Activated T-cell treated with anti-CD3 and anti-CD28 coated beads, Interleukin-2, amount 50 U/mL, for 1 hour (primary cell): ENCODE measurements at places on chromosomes 7 and 10.
A peak's percentile ranks its signal among the peaks of the same experiment; 100 is the strongest.

DNA sequence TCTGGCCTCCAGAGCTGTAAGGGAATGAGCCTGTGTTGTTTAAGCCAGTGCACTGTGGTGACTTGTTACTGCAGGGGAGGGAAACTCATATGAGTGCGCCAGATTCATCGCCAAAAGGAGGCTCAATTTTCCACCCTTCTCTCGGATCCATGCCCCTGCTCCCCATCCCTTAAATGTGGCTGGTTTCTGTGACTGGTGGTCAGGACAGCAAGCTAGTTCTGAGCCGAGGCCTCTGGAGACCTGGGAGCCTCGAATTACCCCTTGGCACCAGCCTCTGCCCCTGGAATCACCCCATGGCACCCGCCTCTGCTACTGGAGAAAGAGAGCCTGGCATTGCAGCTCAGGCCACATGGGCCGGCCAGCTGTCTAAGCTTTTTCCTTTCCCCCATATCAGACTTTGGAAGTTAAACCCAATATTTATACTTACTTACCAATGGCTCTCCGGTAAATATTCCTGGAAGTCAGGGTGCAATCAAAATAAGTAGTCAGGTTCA, 39.9 kb upstream of the RBM33 start:
- DNase-seq, result no peak

GRCh38 chr7:137003086-137003485, 134.6 kb downstream of the CHRM2 start:
- DNase-seq, result no peak

- DNase-seq, result no peak
Measured at GRCh38 chr7:74372511-74373111, 81.1 kb upstream of the GTF2IRD1 start.

GRCh38 chr10:46285966-46286620, 704 bp upstream of the ANTXRL start:
- no peak for DNase-seq

GRCh38 chr7:126608339-126608776, 644.4 kb downstream of the GRM8 start:
- DNase-seq, result no peak

GRCh38 chr10:11760861-11761260, 18.7 kb downstream of the ECHDC3 start:
- no peak for DNase-seq

GRCh38 chr7:2104107-2104710, 128.5 kb downstream of the MAD1L1 start:
- peak; percentile 64 for DNase-seq

DNA sequence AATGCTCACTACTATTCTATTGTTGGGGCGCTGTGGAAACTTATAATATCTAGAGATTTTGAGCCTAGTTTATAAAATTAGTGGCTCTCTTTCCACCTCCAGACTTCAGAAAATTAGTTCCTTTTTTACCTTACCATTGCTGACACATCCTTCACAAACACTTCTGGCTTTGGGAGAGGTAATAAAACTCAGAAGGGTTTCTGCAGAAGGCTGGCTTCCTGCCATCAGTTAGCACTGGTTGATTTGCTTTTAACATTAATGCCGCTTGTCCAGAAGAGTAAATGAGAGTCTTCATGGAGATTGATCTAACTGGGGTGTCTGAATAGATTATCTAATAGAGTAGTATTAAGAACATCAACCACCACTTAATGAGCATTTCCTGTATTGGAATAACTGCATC, 20.3 kb downstream of the ACSM6 start:
- no peak for DNase-seq

GRCh38 chr10:4649886-4650508, 176.0 kb upstream of the AKR1E2 start:
- no peak for DNase-seq

- DNase-seq, result no peak
Measured at GRCh38 chr7:67614843-67615242, 618.2 kb downstream of the TYW1 start.

GRCh38 chr10:48701941-48702340, 17.3 kb downstream of the WDFY4 start:
- no peak for DNase-seq

DNA sequence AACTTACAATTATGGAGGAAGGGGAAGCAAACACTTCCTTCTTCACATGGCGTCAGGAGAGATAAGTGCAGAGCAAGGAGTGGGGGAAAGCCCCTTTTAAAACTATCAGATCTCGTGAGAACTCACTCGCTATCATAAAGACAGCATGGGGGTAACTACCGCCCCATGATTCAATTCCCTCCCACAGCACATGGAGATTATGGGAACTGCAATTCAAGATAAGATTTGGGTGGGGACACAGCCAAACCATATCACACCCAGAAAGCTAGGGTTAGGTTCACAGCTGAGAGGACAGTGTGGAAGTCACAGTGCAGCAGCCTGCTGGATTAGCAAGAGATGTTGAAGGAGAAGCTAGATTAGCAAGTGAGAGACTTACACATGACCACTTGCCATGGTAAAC, 81.6 kb downstream of the CRTAC1 start:
- no peak for DNase-seq

DNA sequence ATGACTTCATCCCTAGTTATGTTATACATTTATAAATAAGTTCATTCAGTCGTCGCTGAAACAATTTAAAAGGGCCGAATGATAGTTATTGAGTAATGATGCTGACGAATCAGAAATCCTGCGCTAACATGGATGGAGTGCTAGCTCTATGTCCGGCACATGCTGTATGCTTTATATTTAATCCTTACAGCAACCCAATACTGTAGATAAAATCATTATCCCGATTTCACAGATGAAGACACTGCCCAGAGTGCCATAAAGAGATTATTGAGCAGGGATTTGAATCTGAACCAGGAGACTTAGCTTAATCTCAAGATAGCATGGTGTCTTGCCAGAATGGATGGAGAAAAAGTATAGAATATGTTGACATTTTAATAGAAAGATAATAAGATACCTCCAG, 1.1 kb upstream of the ICA1 start:
- DNase-seq, result no peak

DNA sequence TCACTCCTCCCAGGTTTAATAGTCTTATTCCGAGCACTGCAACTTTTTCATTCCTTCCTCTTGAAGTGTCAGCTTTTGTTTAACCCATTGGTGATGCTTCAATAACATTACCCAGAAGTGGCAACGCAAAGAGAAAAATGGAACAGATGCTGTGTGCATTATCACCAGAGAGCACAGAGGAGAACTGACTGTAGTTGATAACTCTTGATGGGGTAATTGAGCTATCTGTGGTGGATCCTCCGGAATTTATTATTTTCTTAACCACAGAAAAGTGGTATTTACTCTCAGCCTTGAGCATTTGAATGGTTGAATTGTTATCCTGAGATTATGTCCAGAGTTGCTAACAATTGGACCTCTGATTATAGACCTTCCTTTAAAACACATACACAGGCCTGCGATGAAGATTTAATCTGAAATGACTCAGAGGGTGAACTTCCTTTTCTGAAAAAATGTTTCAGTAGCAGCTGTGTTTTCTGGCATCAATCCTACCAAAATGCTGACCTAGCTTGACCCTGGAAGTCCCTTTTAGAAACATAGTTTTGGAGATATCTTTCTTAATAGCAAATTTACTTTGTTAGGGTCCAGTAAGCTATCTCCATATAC, 1584.4 kb upstream of the LRRTM3 start:
- DNase-seq, result no peak

DNA sequence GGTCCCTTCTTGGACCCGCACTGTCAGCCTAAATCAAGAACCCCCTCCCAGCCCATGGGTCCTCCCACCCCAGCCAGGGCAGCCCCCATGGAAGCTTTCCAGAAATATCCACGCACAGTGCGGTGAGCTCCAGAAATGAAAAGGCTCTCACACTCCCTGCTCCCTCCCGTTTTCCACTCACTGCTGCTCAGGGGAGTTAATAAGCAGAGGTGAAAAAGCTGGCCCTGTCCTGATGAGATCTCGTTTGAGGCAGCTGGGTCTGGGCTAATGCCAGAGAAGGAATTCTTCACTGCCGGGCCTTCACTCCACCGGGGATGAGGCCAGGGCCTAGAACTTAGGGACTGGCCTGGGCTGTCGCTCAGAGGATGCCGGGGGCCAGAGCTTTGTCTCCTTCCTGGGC, 102.2 kb downstream of the ZMIZ1 start:
- no peak for DNase-seq

- DNase-seq, result no peak
Measured at GRCh38 chr7:143279186-143280098, 5.3 kb upstream of the TMEM139 start.

- DNase-seq, result peak; percentile 60
Measured at GRCh38 chr7:27242555-27243339, at the start of gene EVX1. EVX1 (plus strand) TSS chr7:27242802; CDS start chr7:27243031, 229 bp downstream.

DNA sequence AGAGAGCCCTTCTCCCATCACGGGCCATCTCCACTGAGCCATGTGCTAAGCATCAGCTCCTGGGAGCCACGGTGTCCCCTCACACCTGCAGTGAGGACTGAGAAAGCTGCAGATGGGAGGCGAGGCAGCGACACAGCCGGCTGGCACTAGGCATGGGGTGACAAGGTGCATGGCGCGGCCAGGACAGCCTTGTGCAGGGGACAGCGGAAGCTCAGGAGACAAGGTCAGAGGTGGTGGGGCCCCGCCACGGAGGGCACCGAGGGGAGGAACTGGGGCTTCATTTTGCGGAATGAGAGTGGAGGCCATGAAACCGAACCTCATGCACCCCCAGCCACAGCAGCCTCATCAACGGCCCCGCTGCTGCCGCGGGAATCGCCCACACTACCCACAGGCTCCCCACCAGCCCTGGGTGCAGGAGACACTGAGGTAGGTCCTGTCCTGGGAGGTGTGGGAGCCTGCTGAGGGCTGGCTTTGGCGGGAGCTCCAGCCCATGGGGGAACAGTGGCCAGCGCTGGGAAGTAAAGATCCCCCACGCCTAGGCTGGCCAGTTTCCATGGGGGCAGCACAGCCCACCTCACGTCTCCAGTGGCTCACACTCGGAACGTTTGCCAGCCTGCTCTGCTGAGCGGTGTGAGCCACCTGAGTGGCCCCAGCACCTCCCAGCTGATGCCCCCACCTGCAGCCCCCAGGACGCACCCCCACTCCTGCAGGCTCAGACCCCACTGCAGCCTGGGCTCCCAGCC, 71.2 kb upstream of the INSIG1 start:
- no peak for DNase-seq

GRCh38 chr10:86413046-86413728, 46.6 kb upstream of the GRID1 start:
- no peak for DNase-seq

- no peak for DNase-seq
Measured at GRCh38 chr7:143280160-143280559, 4.6 kb upstream of the TMEM139 start.

DNA sequence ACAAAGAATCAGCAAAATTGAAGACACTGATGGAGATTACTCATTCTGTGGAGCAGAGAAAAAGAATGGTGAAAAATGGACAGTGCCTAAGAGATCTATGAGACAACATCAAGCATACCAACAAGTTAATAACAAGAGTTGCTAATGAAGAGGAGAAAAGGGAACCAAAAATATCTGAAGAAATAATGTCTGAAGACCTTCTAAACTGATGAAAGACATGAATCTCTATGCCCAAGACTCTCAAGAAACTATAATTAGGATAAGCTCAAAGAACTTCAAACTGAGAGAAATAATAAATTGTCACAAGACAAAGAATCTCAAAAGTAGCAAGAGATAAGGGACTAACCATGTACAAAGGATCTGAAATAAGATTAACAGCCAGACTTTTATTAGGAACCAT, 93.4 kb downstream of the ZNF33B start:
- no peak for DNase-seq

DNA sequence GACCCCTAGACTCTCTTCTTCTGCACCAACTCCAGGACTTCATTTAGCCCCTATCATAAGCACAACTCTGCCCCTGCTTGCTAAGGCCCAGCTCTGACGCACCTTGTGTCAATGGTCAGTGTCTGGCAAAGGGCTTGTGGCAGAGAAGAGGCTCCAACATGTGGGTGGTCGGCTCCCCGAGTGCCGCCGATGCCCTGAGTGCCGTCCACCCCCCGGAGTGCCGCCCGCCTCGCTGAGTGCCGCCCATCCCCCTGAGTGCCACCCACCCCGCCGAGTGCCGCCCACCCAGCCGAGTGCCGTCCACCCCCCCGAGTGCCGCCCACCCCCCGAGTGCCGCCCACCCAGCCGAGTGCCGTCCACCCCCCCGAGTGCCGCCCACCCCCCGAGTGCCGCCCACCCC, 50.3 kb downstream of the ASB13 start:
- DNase-seq, result no peak

DNA sequence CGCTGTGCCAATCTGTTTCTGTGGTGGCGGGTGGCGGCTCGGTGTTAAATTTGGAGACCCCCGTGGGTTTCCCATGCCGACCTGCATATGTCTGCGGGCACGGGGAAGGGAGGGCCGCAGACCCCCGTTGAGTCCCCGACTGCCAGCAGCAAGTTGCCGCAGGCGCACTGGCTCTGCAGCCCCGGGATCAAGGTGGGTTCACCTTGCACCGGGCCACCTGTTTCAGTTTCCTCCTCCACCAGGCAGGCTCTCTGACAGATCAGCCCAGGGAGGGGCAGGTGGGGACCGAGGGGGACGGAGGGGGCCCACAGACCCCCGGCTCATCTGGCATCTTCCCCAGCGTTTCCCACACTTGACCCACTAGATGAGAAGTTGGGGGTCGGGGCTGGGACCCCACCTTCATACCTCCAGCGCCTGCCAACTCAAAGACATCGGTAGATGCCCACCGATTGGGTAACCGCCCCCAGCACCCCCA, 95.9 kb downstream of the CUX1 start:
- no peak for DNase-seq

- peak; percentile 59 for DNase-seq
Measured at GRCh38 chr7:17234030-17234397, 64.4 kb upstream of the AHR start.

GRCh38 chr10:17795813-17796594, 13.1 kb upstream of the MRC1 start:
- DNase-seq, result no peak

- no peak for DNase-seq
Measured at GRCh38 chr10:62992145-62992721, 140.9 kb upstream of the NRBF2 start.

DNA sequence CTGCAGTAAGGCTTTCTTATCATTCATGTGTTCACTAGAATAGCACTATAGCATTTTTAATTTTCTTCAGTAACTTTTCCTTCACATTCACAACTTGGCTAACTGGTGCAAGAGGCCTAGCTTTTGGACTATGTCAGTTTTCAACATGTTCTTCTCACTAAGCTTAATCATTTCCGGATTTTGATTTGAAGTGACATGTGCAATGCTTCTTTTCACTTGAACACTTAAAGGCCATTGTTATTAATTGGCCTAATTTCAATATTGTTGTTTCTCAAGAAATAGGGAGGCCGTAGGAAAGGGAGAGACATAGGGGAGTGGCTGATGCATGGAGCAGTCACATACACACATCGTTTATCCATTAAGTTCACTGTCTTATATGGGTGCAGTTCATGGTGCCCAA, 151.2 kb upstream of the NFE2L3 start:
- DNase-seq, result no peak

- no peak for DNase-seq
Measured at GRCh38 chr7:108604307-108605077, 34.8 kb downstream of the DNAJB9 start.
